ENCODE measurements at places on chromosomes 13 and 19.

DNA sequence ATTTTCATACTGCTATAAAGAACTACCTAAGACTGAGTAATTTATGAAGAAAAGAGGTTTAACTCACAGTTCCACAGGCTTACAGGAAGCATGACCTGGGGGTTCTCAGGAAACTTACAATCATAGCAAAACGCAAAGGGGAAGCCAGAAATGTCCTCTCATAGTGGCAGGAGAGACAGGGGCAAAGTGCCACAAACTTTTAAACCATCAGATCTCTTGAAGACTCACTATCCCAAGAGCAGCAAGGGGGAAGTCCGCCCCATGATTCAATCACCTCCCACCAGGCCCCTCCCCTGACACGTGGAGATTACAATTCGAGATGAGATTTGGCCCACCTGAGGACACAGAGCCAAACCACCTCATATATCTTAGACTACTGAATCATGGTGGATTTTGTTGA, 198.7 kb downstream of the KCTD12 start:
- DNase-seq: no peak

DNA sequence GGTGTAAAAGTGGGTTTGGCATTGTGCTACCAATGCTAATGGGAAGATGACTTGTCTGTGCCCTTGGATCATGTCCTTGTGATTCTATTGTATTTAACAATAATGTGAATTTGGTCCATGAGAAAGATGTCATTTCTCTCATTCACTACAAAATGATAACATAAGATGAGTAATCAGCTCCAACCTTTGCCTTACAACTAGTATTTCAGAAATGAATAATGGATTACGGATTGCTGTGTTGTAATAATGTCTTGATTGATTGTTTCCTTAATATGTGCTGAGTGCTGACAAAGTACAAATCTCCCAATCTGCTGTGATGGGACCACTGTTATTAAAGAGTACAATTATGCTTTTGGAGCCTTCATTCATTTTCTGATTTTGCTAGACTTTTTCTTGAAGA, 375.0 kb downstream of the PCDH9 start:
- H3K27ac ChIP-seq: no peak overlapping the region
- H3K4me1 ChIP-seq: no peaks in the 10 kb centered on the region
- DNase-seq: no peak
- H3K36me3 ChIP-seq: no peaks in the 10 kb centered on the region
- no peaks in the 10 kb centered on the region for H3K27me3 ChIP-seq
- H3K4me3 ChIP-seq: no peak overlapping the region

DNA sequence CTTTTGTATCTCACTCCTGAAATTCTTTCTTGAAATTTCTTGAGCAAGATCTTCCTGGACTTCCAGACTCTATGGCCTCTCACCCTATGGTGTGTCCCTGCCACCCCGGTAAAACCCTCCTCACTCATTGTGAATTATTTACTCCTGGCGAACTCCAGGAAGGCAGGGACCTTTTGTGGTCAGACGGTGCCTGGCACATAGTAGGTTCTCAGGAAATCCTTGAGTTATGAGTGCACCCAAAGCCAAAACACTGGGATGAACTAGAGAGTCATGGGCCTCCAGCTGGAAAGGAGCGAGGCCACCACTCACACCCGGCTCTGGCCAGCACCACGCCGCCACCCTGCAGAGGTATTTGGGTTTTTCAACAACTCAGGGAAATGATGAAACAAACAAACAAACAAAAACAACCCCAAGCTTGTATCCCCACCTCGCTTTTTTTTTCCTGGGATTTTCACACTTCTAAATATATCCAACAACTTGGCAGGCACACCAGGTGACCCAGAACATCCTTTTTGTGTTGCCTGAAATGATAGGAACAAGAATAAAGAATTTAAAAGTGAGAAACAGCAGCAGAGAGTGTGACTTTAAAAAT, 11.2 kb downstream of the HPN start:
- H3K4me3 ChIP-seq: no peak overlapping the region
- no peak overlapping the region for H3K27ac ChIP-seq
- no peak for DNase-seq
- H3K27me3 ChIP-seq: peaks cover 6% of the 10 kb centered on the region
- H3K4me1 ChIP-seq: peaks cover 3% of the 10 kb centered on the region
- no peaks in the 10 kb centered on the region for H3K36me3 ChIP-seq

- no peak for DNase-seq
- peaks cover 50% of the 10 kb centered on the region for H3K27me3 ChIP-seq
- H3K4me3 ChIP-seq: no peak overlapping the region
- H3K4me1 ChIP-seq: peaks cover 57% of the 10 kb centered on the region
Measured at GRCh38 chr19:18412610-18413239, 6.5 kb upstream of the SSBP4 start.

- DNase-seq: no peak
- H3K36me3 ChIP-seq: peaks cover 51% of the 10 kb centered on the region
- H3K27me3 ChIP-seq: no peaks in the 10 kb centered on the region
Measured at GRCh38 chr19:42355896-42356295, 30.5 kb downstream of the MEGF8 start.

DNA sequence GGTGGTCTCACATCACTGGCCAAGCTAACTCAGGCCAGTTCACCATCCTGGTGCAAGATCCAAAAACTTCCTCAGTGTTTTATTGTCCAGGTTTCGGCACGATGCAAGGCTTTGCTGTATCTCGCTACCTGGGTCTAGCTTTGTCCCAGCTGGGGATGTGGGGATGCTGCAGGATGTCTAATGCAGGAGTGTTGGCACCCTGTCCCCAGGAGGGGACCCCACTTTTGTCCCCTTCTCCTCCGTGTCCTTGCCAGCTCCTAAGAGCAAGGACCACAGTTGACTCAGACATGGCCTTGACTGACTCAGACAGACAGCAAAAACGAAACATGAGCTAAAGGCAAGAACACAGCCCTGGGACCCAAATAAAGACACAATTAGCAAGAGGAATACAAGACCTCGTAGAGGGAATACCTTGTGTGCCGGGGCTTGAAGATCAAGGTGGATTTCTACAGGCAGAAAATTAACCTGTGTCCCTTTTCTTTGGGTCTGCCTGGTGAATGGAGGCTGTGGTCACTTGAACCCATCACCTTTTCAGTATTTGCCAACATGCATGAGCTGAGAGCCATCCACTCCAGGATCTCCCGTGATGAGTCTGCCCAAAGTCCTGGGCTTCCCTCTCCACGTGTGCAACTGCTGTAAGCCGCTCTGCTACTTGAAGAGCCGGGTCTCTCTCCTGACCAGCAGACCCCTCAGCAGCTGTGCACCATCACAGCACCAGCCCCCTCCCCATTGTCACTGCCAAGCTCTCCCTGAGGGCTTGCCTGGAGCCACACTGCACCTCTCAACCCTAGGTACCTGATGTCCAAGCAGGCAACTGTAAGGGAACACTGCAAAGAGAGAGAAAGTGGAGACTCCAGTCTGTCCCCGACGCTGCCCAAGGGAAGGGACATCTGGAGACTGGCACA, 149.5 kb upstream of the ZNF507 start:
- no peak for DNase-seq
- no peaks in the 10 kb centered on the region for H3K27me3 ChIP-seq
- H3K4me3 ChIP-seq: no peak overlapping the region
- H3K4me1 ChIP-seq: no peaks in the 10 kb centered on the region
- H3K36me3 ChIP-seq: no peaks in the 10 kb centered on the region
- no peak overlapping the region for H3K27ac ChIP-seq

DNA sequence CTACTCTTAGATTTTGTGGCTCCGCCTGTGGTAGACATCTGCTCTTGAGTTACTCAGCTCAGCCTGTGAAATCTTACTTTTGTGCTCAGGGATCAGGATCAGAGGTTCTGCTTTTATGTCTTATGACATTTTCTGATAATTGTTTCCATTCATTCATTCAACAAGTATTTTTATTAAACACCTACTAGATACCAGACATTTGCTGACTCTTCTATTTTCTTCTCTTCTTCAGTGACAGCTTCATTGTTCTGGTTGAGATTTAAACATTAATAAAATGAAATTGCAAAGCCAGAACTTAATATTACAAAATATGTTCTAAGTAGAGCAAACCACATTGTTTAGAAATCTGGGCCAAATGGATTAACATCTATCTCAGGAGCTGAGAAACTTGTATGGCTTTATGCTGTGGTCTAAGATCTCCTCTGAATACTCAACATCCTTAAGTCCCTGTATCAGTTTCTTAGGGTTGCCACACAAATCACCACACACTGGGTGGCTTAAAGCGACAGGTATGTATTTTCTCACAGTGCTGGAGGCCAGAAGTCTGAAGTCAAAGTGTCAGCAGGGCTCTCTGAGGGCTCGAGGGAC, 15.8 kb upstream of the MICU2 start:
- peaks cover 13% of the 10 kb centered on the region for H3K27me3 ChIP-seq
- H3K4me3 ChIP-seq: no peak overlapping the region
- H3K36me3 ChIP-seq: no peaks in the 10 kb centered on the region
- H3K4me1 ChIP-seq: peaks cover 9% of the 10 kb centered on the region
- H3K27ac ChIP-seq: no peak overlapping the region

- no peak overlapping the region for H3K27ac ChIP-seq
- no peaks in the 10 kb centered on the region for H3K36me3 ChIP-seq
- H3K4me3 ChIP-seq: no peak overlapping the region
- no peak for DNase-seq
- H3K4me1 ChIP-seq: no peaks in the 10 kb centered on the region
- H3K27me3 ChIP-seq: peaks cover 16% of the 10 kb centered on the region
Measured at GRCh38 chr13:37076818-37077217, 17.3 kb upstream of the SUPT20H start.

GRCh38 chr13:109713681-109714080, 72.7 kb downstream of the IRS2 start:
- no peak overlapping the region for H3K4me3 ChIP-seq
- no peaks in the 10 kb centered on the region for H3K36me3 ChIP-seq
- H3K27me3 ChIP-seq: no peaks in the 10 kb centered on the region

DNA sequence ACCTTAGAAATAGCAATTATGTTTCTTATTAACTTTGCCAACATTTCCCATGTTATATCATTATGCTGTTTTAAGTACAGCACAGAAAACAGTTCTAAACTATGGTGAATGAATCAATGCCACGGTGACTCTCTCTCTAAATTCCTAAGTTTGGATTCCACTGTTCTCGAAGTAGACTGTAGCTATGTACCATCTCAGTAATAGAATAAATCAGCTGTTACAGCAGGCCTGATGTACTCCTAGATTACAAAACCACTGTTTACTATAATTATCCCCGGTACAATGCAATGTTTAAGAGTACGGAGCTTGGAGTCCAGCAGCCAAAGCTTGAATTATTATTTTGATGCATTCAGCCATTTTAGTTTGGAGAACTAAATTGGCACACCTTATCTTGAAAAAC, 476.3 kb upstream of the SLITRK1 start:
- no peaks in the 10 kb centered on the region for H3K27me3 ChIP-seq
- no peak for DNase-seq
- H3K36me3 ChIP-seq: no peaks in the 10 kb centered on the region
- no peak overlapping the region for H3K27ac ChIP-seq

GRCh38 chr13:31081316-31081715, 80.4 kb downstream of the HSPH1 start:
- H3K36me3 ChIP-seq: no peaks in the 10 kb centered on the region
- H3K27ac ChIP-seq: no peak overlapping the region
- no peak for DNase-seq
- H3K4me3 ChIP-seq: no peak overlapping the region
- H3K27me3 ChIP-seq: peaks cover 13% of the 10 kb centered on the region

GRCh38 chr19:17625980-17626379, 62.2 kb downstream of the UNC13A start:
- H3K36me3 ChIP-seq: no peaks in the 10 kb centered on the region
- DNase-seq: no peak
- no peaks in the 10 kb centered on the region for H3K4me1 ChIP-seq
- H3K27ac ChIP-seq: no peak overlapping the region
- H3K4me3 ChIP-seq: no peak overlapping the region
- H3K27me3 ChIP-seq: peaks cover 18% of the 10 kb centered on the region

DNA sequence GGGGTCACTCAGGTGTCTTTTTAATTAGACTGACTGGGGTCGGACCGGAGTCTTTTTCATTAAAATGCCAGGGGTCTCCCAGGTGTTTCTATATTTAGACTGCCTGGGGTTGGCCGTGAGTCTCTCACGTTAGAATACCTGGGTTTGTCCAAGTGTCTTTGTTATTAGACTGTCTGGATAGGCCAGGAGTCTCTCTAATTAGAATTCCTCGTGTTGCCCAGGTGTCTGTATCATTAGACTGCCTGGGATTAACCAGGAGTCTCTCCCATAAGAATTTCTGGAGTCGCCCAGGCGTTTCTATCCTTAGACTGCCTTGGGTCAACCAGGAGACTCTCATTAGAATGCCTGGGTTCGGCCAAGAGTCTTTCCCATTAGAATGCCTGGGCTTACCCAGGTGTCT, 1445.7 kb downstream of the UQCRFS1 start:
- no peak for DNase-seq
- peaks cover 46% of the 10 kb centered on the region for H3K36me3 ChIP-seq
- H3K4me1 ChIP-seq: no peaks in the 10 kb centered on the region
- no peak overlapping the region for H3K27ac ChIP-seq
- no peak overlapping the region for H3K4me3 ChIP-seq
- H3K27me3 ChIP-seq: no peaks in the 10 kb centered on the region

DNA sequence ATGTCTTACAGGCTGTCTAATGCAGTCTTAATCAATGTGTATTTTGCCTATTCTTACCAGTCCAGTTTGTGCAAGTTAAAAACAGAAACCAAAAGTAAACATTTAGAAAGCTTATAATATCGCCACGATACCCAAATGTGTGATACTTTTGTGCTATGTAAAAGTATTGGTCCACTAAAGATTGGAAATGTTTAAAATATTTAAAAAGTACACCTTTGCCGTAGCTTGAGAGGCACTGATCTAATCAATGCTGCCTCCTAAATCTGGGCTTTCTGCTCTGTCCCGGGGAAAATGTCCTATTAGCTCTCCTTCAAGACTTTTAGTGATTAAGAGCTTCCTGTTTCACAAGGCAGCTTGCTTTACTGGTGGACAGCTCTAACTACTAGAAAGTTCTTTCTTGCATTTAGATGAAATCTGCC, 64.7 kb downstream of the DNAJC15 start:
- peaks cover 6% of the 10 kb centered on the region for H3K36me3 ChIP-seq
- H3K27ac ChIP-seq: peak overlapping the region; percentile 81
- no peak for DNase-seq
- H3K4me3 ChIP-seq: peak overlapping the region; percentile 78
- no peaks in the 10 kb centered on the region for H3K4me1 ChIP-seq

- DNase-seq: no peak
- no peak overlapping the region for H3K27ac ChIP-seq
- H3K4me1 ChIP-seq: peaks cover 27% of the 10 kb centered on the region
- H3K27me3 ChIP-seq: peaks cover 6% of the 10 kb centered on the region
- peaks cover 20% of the 10 kb centered on the region for H3K36me3 ChIP-seq
Measured at GRCh38 chr19:1016647-1017114, 4.2 kb downstream of the TMEM259 start.

DNA sequence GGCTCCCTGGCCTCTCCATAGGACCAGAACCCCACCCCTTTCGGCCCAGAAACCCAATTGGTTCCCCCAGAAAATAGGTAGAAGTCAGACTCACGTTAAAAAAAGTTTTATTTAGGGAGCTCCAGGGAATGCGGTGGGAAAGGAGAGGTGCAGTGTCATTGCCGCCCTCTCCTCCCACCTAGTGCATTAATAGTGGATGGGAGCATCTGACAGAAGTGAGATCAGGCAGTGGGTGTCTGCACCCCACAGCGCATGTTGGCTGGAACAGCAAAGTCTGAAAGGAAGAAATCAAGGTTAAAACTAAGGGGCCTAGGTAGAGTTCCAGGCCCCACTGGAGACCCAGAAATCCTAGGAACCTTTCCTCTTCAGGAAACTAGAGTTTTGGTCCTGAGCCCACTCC, 2.1 kb upstream of the PHLDB3 start:
- DNase-seq: no peak
- no peak overlapping the region for H3K4me3 ChIP-seq
- no peak overlapping the region for H3K27ac ChIP-seq
- H3K27me3 ChIP-seq: no peaks in the 10 kb centered on the region
- H3K4me1 ChIP-seq: peaks cover 19% of the 10 kb centered on the region
- H3K36me3 ChIP-seq: peaks cover 43% of the 10 kb centered on the region
